ENCODE measurements at places on chromosomes 2 and 18.

- DNase-seq = no peak
Observed at GRCh38 chr18:22060361-22060760, 109.0 kb upstream of the GATA6 start.

GRCh38 chr18:25180973-25181548 lies 170.9 kb downstream of the ZNF521 start:
- no peak for DNase-seq

DNA sequence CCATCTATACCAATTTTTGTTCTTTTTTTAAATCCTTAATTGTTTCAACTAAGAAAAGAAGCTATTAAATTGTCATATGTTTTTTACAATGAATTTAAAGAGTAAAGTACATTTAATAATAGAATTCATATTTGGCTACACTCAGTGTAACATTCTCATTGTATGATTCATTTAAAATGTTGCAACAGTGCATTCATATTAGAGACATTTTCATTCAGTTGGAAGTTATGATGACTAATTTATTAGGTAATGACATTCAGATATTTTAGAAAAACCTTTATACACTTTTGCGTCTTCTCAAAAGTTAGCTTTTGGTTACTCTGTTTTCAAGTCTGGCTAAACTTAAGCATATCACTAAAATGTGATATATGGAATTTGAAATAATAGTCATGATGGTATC lies 887.5 kb upstream of the NRXN1 start:
- DNase-seq = no peak

- DNase-seq = no peak
Observed at GRCh38 chr2:3738454-3738853, 35.1 kb downstream of the DCDC2C start.

- no peak for DNase-seq
Observed at GRCh38 chr2:63379451-63379850, 208.8 kb downstream of the WDPCP start.

DNA sequence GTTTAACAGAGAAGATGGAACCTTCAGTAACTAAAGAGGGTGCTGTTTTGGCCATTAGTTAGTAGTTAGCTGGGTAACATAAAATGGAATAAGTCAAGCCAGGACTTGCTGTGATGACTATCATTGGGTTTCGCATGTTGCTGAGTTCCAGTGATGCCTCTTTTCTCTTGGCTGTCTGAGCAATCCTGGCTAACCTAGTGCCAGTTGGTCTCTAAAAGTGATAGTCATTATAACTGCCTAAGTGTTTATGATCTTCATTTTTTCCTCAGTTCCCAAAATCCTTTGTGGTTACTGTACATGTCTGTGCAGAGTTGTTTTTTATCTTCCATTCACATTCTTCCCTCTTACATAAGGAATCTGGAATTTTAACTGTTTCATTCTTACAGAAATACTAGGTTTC lies 33.4 kb downstream of the WDR43 start:
- DNase-seq = no peak

GRCh38 chr18:54859667-54860421 lies 31.6 kb downstream of the RAB27B start:
- no peak for DNase-seq

DNA sequence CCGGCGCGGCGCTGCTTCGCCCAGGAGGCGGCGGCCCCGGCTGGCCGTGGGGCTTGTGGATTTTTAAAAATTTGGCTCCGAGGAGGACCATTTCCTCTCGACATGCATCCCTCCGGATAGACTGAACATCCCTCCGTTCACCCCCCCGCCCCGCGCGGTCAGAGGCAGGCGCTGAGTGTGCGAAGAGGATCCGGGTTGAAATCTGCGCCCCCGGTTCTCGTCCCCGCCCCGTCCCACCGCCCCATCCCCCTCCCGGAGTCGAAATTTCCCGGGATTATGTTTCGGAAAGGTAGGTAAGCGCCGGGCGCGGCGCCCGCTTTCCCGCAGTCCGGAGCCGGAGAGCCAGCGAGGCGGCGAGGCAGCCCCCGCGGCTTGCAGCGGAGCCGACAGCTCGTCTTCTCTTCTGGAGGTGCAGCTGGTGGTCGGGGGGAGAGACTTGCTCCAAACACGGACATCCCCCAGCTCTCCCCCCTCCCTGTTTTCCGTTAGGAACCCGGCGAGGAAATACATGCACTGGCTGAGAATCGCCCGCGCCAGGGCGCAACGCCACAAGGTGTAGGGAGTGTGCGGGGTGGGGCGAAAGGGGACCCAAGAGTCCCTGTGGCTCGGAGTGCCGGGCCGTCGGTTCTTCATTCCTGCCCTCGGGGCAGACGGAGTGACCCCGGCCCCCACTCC lies at the start of gene PRKCE:
Gene PRKCE (plus strand): TSS at position 261 of the 675 bp plus-strand sequence.
- no peak for DNase-seq

Data from NCI-H2107 (cell line).